ENCODE measurements at places on chromosomes 11 and 22. TPM values are rescaled to one million over a fixed set of nuclear protein-coding genes. Genes with fewer than 3 reads are reported as not detected.

GRCh38 chr22:41833369-41834004 is 582 bp downstream of the SREBF2 start:
- DNase-seq = no peak

DNA sequence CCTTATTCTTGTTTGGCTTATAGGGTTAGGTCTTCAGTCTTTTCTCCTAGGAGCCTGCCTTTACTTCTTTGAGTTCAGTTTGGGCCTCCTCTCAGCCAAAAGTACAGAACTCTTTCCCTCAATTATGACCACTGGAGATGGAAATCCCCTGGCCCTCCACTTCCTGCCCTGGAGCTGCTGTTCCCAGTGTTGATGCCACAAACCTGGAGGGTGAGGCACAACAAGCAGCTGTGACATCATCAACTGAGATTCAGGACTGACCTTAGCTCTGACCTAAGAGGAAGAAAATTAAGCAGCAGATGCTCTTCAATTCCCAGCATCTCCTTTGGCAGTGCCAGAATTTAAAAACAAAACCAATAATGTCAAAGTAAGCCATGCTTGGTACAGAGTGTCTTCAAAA is 3.0 kb downstream of the ABTB2 start:
- DNase-seq = no peak

GRCh38 chr22:29334696-29335344 is 19.3 kb upstream of the RASL10A start:
- DNase-seq = no peak

DNA sequence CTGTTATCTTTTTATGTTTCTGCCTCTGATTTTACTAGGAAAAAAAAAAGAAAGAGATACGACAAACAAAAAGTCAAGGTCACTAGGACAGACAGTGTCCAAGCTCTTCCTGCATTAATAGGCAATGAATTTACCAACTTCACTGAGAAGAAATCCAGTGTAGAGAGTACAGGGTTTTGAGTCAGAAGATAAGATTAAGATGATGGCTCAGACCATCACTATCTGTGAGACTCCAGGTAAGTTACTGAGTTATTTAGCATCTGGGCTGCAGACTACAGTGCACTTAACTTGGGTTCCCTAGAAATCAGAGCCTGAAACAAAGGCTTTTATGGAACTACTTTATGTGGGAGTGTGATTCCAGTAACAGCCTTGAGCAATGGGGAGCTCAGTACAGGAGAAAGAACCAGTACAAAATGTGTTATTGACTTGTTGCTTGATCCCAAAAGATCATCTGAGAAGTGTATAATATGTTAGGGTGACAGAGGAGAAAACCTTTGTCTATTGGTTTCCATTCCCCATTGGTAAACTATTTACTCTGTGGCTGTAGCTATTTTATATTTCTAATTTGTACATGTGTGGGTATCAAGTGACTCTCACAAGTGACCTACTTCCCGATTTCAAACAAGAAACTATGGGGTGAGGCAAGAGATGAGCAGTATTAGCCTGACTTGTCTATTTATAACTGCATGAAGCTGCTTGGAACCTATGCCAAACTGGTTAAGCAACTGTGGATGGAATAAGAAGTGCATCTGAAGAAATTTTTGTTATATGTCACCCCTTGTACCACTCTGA is 395.8 kb downstream of the RAB38 start:
- no peak for DNase-seq

DNA sequence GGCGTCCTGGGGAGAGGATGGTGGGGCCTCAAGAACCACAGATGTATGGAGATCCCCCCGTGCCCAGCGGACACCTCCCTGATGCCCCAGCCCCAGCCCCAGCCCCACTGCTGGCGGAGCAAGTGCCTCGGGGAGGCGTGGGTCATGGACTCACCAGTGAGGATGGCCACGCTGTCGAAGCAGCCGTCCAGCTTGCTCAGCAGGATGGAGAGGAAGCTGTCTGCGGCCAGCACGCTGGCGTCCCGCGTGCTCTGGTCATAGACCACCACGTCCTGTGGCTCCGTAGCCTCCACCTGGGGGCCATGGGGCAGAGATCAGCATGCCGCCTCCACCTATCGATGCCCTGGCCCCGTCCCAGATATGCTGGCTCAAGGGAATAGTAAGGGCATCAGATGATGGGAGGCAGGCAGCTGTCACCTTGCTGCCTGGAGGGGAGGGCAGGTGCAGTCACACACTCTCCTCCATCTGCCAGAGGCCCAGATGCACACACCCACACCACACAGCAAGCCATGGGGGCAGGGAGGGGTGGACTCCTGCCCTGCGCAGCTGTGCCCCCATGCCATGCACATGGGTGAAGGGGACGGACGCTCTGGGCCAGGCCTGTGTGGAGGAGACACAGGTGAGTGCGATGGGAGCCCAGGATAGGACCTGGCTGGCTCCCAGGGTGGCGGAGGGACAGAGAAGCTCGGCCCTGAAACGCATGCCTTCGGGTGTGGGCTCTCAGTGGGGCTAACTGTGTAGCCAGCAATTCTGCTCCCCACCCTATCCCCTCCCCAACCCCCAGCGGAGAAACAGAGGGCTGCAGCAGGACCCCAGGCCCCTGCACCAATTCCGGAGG is 8.2 kb downstream of the DUSP8 start:
- DNase-seq = no peak

DNA sequence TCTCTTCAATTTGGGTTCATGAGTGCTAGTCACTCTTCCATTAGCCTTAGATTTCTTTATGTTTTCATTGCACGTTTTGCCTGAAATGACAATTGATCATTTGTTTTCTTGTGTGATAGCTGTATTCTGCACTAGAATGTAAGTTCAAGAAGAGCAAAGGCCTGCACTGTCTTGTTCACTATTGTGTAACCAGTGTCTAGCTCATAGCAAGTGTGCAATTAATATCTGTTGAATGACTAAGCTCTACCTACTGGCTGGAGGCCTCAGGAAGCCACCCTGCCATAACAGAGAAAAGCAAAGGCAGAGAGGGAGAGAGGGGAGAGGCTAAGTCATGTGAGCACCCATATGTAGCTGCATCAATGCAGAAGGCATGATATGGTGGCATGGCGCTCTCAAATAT is 292.8 kb upstream of the SYN3 start:
- DNase-seq = no peak

DNA sequence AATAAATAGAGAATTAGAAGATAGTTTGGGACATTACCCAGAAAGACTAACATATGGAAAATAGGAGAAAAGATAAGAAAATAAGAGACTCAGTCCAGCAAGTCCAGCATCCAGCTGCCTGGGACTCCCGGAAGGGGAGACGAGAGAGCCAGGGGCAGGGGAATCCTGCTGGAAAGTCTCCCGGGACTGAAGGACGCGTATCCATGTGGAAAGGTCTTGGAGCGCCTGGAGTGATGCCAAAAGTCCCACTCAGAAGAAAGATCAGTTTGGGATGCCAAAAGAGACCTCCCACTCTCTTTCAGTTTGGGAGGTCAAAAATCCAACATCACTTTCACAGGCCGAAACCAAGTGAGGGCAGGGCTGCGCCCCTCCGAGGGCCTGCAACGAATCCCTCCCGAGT is 30.7 kb downstream of the LRFN4 start:
- no peak for DNase-seq

GRCh38 chr11:123253911-123254310 is 58.9 kb upstream of the CLMP start:
- DNase-seq = no peak

DNA sequence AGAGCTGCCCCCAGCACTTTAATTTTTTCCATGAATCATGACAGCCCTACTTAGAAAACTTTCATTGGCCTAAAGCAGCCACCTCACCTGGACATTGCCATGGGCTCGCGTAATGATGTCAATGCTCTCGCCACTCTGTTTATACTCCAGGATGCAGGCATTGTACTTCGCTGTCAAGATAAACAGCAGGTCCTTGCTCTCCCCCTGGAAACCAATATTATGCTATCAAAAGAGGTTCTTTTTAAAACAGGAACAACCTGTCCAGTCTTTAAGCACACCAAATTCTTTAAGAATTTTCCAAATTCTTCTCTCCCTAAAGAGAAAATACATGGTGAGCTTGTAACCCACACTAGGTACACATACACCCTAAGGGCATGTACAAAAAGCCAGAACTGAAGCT is 3.0 kb downstream of the DDB1 start:
- DNase-seq = no peak

DNA sequence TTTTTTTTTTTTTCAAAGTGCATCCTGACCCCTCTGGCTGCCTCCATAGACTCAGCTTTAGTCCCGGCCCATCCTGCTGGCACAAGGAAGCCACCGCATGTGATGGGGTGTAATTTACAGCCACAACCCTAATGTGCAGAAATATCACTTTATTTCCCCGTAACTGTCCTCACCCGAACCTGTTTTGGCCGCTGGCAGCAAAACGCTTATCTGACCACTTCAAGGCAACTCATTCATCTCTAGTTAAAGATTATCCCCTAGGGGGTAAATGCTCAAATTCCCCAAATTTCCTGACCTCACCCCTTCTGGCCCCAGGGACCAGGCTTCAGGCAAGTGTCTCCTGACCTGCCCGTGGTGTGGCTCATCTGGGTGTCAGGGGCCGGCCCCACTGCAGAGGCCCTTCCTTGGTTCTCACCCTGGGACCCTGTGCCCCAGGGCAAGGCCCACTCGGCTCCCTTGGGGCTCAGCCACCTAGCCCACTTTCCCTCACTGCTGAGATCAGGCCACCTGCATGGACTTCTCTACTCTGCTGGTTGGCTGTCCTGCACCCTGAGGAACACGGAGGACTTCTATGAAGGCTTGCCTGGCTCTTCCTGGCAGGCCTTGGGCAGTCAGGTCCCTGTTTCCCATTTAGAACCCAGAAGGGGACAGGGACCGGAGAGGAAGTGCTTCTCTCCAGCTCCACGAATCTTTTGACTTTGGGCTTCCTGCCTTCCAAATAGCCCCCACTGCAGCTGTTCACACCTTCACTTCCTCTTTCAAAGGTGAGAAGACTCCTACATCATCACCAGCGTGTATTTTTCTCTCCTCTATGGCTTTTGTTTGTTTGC is 53.3 kb downstream of the WNT11 start:
- no peak for DNase-seq

GRCh38 chr11:128576555-128576954 is 10.8 kb downstream of the ETS1 start:
- DNase-seq = no peak

The CACNA1I gene
- 0.11 TPM for total RNA-seq

The CASP1 gene
- total RNA-seq = 17.8 TPM

The SERHL2 gene
- 4.0 TPM for total RNA-seq

The HBG1 gene
- 39.3 TPM for total RNA-seq

Data from urinary bladder (tissue), 4 donors.